AG08396 (cell line): ENCODE measurements at places on chromosomes 3 and 15.
A peak's percentile ranks its signal among the peaks of the same experiment; 100 is the strongest.

DNA sequence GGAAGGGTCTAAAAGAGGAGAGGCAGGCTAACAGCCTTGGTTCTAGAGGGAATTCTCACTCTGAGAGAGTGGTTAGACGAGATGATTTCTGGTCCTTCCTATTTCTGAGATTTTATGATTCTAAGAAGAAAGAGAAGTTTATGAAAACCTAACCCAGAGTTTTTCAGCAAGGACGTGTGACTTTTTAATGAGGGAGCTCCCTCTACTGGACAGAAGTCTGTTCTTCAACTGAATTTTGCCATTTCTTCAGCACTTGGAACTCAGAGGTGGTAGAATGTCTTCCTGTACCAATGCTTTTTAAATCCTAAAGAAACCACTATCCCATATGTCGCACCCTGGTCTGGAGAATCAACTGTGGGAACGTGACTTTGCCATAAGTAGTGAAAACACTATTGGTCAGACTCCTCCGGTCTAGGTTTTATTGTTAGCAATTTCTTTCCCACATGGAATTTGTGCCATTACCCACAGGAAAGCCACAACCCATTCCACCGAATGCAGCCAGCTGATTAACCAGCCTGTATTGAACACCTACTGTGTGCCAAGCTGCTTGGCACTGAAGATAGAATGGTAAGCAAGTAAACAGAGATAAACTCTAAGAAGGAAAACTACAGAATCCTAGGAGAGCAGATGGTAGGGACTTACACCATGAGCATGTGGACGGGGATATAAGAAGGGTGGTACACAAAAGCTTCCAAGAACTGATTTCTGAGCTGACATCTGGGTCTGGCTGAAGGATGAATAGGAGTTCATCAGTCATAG, 199.5 kb upstream of the LMCD1 start:
- DNase-seq: peak; percentile 49

GRCh38 chr3:36428445-36428844, 48.1 kb downstream of the STAC start:
- no peak for DNase-seq

DNA sequence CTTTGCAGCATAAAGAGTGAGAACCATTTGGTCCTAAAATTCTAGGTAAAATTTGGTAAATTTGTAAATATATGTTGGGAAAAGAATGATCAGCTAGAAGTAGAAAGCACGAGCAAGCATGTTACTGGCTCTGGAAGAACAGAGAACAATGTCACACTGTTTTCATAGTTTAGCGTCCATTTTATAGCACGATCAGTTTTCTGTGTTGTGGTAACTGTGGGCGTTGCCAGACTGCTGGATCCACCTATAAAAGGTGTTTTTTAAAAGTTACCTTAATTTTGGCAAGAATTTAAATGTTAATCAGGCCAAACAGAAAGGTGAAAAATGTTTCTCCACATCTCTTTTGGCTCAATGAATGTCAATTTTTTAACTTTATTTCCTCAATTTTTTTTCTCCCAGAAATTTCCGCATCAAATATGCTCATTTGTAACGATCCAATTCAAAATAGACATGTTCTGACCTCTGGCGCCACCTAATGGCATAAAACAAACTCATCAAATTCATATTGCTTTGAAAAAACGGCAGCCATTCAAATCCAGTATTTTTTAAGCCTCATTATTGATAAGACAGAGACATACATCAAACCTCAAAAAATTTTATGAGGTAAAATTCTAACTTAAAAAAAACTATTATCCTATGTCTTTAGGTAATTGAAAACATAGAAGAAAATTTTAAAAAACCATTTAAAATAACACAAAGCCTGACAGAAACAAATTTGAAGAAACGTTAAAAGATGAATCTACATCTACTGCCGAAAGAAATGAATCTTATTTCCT, 5.5 kb upstream of the GP5 start:
- no peak for DNase-seq

- DNase-seq: no peak
These were observed 99.8 kb downstream of the KCNH8 start for GRCh38 chr3:19248143-19248542.

- no peak for DNase-seq
These were observed 1.2 kb downstream of the GP5 start for GRCh38 chr3:194397757-194398312.

DNA sequence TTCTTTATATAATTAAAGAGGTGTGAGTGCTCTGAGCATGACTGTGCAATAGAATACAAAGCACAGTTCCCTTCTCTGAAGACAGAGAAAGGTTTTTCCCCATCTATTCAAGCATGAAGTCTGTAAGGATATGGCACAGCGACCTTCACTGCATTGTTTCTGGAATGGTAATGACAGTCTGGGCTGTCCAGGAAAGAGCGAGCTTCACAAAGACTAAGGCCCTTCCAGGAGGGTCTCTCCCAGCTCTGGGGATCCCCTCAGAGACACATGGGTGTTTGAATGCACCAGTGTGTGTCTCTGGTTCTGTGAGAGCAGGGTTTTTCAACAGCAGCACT, 179.9 kb upstream of the NR2E3 start:
- DNase-seq: no peak

DNA sequence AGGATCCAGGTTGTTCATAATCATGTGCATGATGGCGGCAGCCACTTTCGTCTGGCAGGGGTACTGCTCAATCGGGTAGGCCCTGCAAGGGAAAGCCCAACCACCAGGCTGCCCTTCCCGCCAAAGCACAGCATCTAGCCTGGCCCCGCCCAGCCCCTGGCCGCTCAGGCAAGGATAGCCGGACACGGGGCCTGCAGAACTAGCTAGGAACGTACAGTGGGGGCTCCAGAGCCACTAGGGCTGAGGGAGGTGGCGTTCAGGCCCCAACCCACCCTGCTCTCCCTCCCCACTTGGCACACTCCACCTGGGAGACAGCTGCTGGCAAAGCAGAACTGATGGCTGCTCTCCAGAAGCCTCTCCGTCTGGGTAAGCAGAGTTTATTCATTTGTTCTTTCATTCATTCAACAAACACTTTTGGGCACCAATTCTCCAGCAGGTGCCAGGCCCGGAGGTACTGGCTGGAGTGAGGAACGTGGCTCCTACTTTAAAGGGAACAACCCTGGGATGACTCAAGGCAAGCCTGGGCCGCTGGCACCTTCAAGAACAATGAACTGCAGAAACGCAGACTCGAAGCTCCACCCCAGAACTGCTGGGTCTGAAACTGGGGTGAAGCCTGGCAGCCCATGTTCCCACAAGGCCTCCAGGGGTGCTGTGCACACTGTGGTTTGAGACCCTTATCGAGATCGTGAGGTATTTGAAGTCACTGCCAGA, 7.8 kb downstream of the UROC1 start:
- DNase-seq: no peak

GRCh38 chr15:31206386-31207181, 105.1 kb upstream of the TRPM1 start:
- DNase-seq: no peak

GRCh38 chr15:99507016-99507503, 58.7 kb upstream of the MEF2A start:
- no peak for DNase-seq

GRCh38 chr3:108818404-108818803, 4.2 kb upstream of the TRAT1 start:
- DNase-seq: peak; percentile 2

GRCh38 chr3:142211034-142211433, 14.4 kb downstream of the GK5 start:
- no peak for DNase-seq

DNA sequence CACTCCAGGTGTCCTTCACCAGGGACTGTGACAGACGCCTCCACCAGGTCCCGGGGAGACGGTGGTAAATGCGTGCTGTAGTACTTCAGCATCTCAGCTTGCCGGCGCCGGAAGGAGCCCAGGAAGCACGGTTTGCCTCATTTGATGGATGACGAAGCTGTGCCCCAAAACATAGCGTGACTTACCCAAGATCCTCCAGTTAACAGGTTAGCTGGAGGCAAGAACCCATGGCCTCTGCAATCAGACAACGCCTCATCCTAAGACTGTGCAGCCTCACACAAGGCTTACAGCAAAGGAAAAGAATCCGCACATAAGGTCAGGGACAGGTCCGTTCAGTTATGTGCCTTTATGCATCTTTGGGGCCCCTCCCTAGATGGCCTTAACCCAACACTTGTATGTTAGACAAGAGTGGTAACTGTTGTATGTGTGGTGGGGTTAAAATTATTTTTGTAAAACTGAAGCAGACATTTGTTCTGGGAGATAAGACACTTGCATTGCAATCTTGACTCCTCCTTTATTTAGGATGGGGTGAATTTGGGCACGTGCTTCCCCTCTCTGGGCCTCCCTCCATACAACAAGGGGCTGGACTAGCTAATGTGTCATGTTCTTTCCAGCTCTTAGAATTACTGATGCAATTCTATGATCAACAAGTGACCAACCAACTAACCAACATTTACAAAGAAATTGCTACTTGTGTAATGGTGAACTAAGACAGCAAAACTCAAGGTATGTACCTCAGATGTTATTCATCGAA, 39.4 kb downstream of the VGLL4 start:
- DNase-seq: no peak

DNA sequence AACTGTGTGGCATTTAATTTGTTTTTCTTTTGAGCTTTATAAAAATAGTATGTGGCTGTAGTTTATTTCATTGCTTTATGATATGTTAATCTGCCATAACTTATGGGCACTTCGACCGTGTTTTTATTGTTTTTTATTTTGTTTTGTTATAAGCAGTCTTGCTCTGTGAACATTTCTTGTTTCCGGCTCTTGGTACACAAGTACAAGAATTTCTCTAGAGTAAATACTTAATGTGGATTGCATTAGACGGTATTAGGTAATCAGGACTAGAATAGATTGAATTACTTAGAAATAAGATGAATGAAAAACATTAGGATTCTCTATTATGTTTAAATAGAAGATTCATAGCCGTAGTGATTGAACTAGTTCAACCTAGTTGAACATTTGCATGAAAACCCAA, 2.1 kb downstream of the ZFAND6 start:
- DNase-seq: no peak

DNA sequence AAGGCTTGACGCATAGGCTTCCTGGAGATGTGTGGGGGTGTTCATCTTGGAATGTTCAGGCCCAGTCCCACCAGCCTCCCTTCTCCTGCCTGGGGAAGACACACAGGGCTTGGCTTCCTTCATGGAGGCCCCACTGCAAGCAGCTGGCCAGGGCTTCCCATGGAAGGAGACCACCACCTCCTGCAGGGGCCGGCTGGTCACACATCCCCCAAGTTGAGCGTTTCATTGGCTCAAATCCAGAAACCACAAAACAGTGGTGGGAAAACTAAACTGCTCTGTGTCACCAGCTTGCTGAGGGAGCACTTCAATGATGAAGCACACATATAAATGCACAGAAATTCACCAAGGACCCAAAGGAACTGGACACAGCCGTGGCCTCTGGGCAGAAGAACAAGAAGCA, 8.3 kb downstream of the IQSEC1 start:
- no peak for DNase-seq
